ENCODE measurements at places on chromosomes 13 and 19. TPM values are rescaled to one million over a fixed set of nuclear protein-coding genes. Genes with fewer than 3 reads are reported as not detected.

Gene SLC10A2
- total RNA-seq: not detected

Gene ZNF865
- 14.8 TPM for total RNA-seq

Gene HRC
- not detected for total RNA-seq

Gene LILRA1
- total RNA-seq: not detected

Gene LILRA5
- not detected for total RNA-seq

Gene ZNF541
- total RNA-seq: 0.10 TPM

Gene PALM3
- not detected for total RNA-seq

Gene ANKLE1
- 10.7 TPM for total RNA-seq

Gene ZBTB45
- total RNA-seq: 16.7 TPM

Gene FZR1
- total RNA-seq: 81.6 TPM

Gene RAB20
- total RNA-seq: 4.2 TPM

Gene OVOL3
- 0.58 TPM for total RNA-seq

Gene BRD4
- total RNA-seq: 108 TPM

Gene CNFN
- not detected for total RNA-seq

Gene ZNF439
- 9.7 TPM for total RNA-seq

Gene C3
- 1.2 TPM for total RNA-seq

Gene C19orf85
- total RNA-seq: not detected

Gene PSG5
- not detected for total RNA-seq

Gene UNC13A
- total RNA-seq: 0.03 TPM
